Heart left ventricle (tissue), 16 donors: ENCODE measurements at places on chromosomes 7 and 10.

GRCh38 chr10:35635576-35635975, 6.5 kb downstream of the FZD8 start:
- peaks cover 35% of the 10 kb centered on the region for H3K4me1 ChIP-seq
- DNase-seq, result no peak
- no peak overlapping the region for H3K27ac ChIP-seq

GRCh38 chr10:1149793-1150637, 93.8 kb downstream of the WDR37 start:
- H3K27ac ChIP-seq, result no peak overlapping the region
- DNase-seq, result peak; percentile 58
- no peak overlapping the region for H3K4me3 ChIP-seq
- no peaks in the 10 kb centered on the region for H3K36me3 ChIP-seq
- no peaks in the 10 kb centered on the region for H3K4me1 ChIP-seq

GRCh38 chr7:137304624-137305235, 38.8 kb downstream of the PTN start:
- H3K27ac ChIP-seq, result no peak overlapping the region
- DNase-seq, result no peak
- no peaks in the 10 kb centered on the region for H3K36me3 ChIP-seq
- H3K4me3 ChIP-seq, result no peak overlapping the region
- H3K4me1 ChIP-seq, result no peaks in the 10 kb centered on the region
- no peaks in the 10 kb centered on the region for H3K27me3 ChIP-seq

DNA sequence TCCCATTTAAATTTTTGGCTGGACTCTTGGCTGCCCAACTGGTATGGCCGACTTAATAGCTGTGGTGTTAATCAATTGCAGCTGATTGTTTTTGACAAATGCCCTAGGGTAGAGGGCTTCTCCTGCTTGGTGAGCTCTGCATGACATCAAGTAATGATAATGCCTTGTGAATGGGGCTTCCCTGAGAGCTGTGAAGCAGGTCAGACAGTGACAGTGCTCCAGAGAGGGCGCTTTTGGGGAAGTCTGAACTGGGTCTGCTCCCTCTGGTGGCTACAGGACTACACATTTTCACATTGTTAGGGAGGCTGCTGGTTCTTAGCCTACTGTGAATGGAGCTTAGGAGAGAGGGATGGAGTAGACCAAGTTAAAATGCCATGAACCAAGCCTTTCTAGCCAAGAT, 98.8 kb downstream of the SDK1 start:
- H3K27ac ChIP-seq, result no peak overlapping the region
- DNase-seq, result no peak
- no peaks in the 10 kb centered on the region for H3K27me3 ChIP-seq
- no peaks in the 10 kb centered on the region for H3K4me1 ChIP-seq
- H3K4me3 ChIP-seq, result no peak overlapping the region

GRCh38 chr7:141342621-141343408, 208.4 kb upstream of the AGK start:
- H3K27me3 ChIP-seq, result no peaks in the 10 kb centered on the region
- no peaks in the 10 kb centered on the region for H3K4me1 ChIP-seq
- no peak overlapping the region for H3K27ac ChIP-seq
- DNase-seq, result no peak
- H3K4me3 ChIP-seq, result no peak overlapping the region

- no peaks in the 10 kb centered on the region for H3K27me3 ChIP-seq
- no peaks in the 10 kb centered on the region for H3K4me1 ChIP-seq
- H3K27ac ChIP-seq, result no peak overlapping the region
- H3K36me3 ChIP-seq, result no peaks in the 10 kb centered on the region
These were observed 265.2 kb upstream of the CSTF2T start for GRCh38 chr10:51964630-51965029.

GRCh38 chr7:38580485-38580884, 50.7 kb downstream of the AMPH start:
- no peaks in the 10 kb centered on the region for H3K4me1 ChIP-seq
- H3K4me3 ChIP-seq, result no peak overlapping the region
- no peaks in the 10 kb centered on the region for H3K27me3 ChIP-seq
- no peak for DNase-seq

GRCh38 chr7:151000897-151001495, 10.2 kb downstream of the NOS3 start:
- H3K27me3 ChIP-seq, result no peaks in the 10 kb centered on the region
- peaks cover 50% of the 10 kb centered on the region for H3K36me3 ChIP-seq
- DNase-seq, result peak; percentile 19
- peaks cover 8% of the 10 kb centered on the region for H3K4me1 ChIP-seq
- no peak overlapping the region for H3K27ac ChIP-seq
- no peak overlapping the region for H3K4me3 ChIP-seq

GRCh38 chr7:158094671-158095226, 492.9 kb downstream of the PTPRN2 start:
- no peak overlapping the region for H3K4me3 ChIP-seq
- DNase-seq, result no peak
- no peaks in the 10 kb centered on the region for H3K27me3 ChIP-seq

GRCh38 chr10:104895541-104895940, 254.5 kb downstream of the SORCS3 start:
- H3K27ac ChIP-seq, result no peak overlapping the region
- no peak for DNase-seq
- H3K27me3 ChIP-seq, result peaks cover 4% of the 10 kb centered on the region
- H3K36me3 ChIP-seq, result no peaks in the 10 kb centered on the region

DNA sequence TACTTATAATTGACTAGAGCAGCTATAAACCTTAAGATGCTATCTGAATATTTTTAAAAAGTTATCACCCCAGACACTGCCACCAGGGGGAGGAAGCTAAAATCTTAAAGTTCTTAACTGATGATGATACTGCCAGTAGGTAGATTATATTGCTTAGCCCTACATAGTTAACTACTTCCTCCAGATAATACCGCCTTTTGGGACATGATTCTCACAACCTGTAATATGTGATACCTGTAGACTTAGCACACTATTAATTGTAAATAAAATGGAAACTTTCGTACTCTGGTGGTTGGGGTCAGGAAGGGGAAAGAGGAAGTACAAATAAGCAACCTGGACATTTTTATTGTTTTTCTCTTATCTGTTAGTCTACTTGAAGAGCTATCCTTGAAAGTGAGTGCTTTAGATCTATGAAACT, 268.9 kb downstream of the ADK start:
- H3K27ac ChIP-seq, result no peak overlapping the region
- H3K36me3 ChIP-seq, result no peaks in the 10 kb centered on the region
- no peaks in the 10 kb centered on the region for H3K27me3 ChIP-seq
- DNase-seq, result no peak
- no peak overlapping the region for H3K4me3 ChIP-seq

- H3K36me3 ChIP-seq, result no peaks in the 10 kb centered on the region
- H3K4me1 ChIP-seq, result peaks cover 8% of the 10 kb centered on the region
- peaks cover 10% of the 10 kb centered on the region for H3K27me3 ChIP-seq
- peak overlapping the region; percentile 89 for H3K27ac ChIP-seq
These were observed 786 bp downstream of the CUEDC2 start for GRCh38 chr10:102431452-102432124.

DNA sequence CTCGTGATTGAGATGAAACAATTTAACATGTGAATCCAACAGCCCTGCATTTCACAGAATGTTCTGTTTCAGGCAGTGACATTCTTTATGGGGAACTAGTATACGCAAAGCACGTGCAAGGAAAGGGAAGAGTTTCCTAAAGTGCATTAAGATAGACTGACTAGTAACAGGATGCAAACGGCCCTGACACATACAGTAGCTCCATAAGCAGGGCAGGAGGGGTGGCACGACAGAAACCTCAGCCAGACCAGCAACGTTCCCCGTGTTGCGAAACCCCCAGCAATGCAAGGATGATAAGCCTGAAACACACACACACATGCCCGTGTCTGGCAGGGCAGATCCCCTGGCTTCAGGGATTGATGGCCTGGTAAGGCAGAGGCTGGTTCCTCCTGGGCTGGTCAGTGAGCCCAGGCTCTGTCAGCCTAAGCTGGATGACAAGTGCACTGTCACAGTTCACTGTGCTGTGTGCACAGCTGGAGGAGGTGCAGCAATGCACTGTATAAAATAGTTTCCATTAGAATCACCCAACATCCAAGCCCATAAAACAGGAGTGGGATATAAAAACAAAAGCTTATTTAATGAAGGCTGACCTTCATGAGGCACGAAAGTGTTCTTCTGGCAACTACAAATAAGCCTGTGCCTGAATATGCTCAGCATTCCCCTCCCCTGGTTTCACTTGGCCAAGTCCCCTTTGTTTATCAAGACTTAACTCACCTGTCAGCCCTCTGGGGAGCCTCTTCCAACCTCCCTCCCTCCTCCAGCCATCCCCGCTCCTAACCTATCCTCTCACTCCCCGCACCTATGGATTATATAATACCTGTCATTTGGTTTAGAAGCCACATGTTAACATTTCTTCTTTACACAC, 88.8 kb downstream of the GSAP start:
- H3K36me3 ChIP-seq, result no peaks in the 10 kb centered on the region
- peak overlapping the region; percentile 7 for H3K27ac ChIP-seq
- H3K4me1 ChIP-seq, result peaks cover 36% of the 10 kb centered on the region
- H3K4me3 ChIP-seq, result no peak overlapping the region
- peak; percentile 65 for DNase-seq

GRCh38 chr10:114777415-114777814, 44.2 kb upstream of the FHIP2A start:
- H3K27ac ChIP-seq, result no peak overlapping the region
- peaks cover 21% of the 10 kb centered on the region for H3K4me1 ChIP-seq
- no peak for DNase-seq
- no peaks in the 10 kb centered on the region for H3K36me3 ChIP-seq
- no peaks in the 10 kb centered on the region for H3K27me3 ChIP-seq

- no peak overlapping the region for H3K4me3 ChIP-seq
- H3K27ac ChIP-seq, result no peak overlapping the region
- no peaks in the 10 kb centered on the region for H3K36me3 ChIP-seq
- H3K27me3 ChIP-seq, result no peaks in the 10 kb centered on the region
- no peak for DNase-seq
These were observed 152.3 kb upstream of the SHH start for GRCh38 chr7:155964543-155964942.

- no peaks in the 10 kb centered on the region for H3K36me3 ChIP-seq
- peak overlapping the region; percentile 94 for H3K27ac ChIP-seq
- DNase-seq, result no peak
These were observed 739 bp upstream of the CCDC186 start for GRCh38 chr10:114174695-114175188.

- DNase-seq, result peak; percentile 95
- H3K4me3 ChIP-seq, result no peak overlapping the region
- H3K36me3 ChIP-seq, result peaks cover 11% of the 10 kb centered on the region
- H3K27me3 ChIP-seq, result no peaks in the 10 kb centered on the region
- peaks cover 68% of the 10 kb centered on the region for H3K4me1 ChIP-seq
These were observed 86.2 kb upstream of the ANLN start for GRCh38 chr7:36303202-36304098.

GRCh38 chr7:111025006-111025405, 65.9 kb upstream of the LRRN3 start:
- no peaks in the 10 kb centered on the region for H3K36me3 ChIP-seq
- H3K27ac ChIP-seq, result no peak overlapping the region
- no peak overlapping the region for H3K4me3 ChIP-seq
- no peaks in the 10 kb centered on the region for H3K27me3 ChIP-seq

DNA sequence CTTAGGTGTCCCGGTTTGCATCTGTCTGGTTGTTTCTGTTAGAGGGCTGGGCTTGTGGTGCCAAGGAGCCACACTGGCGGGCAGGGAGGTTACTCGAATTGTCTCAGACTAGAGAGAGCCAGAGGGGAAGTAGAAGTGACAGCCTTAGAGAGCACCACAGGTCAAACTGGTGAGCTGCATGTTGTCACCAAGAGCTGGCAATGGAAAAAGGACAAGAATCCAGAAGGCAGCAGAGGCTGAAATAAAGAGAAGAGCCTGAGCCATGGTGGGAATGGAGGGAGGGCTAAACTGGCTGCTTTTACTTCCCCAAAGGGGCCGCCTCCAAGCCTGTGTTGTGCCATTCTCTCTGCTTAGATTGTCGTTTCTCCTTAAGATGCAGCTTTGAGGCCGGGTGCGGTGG, 31.1 kb upstream of the RHBDD2 start:
- no peak overlapping the region for H3K4me3 ChIP-seq
- no peaks in the 10 kb centered on the region for H3K27me3 ChIP-seq
- no peak overlapping the region for H3K27ac ChIP-seq
- H3K36me3 ChIP-seq, result no peaks in the 10 kb centered on the region
- H3K4me1 ChIP-seq, result peaks cover 7% of the 10 kb centered on the region

- peaks cover 16% of the 10 kb centered on the region for H3K4me1 ChIP-seq
- no peak for DNase-seq
- H3K27me3 ChIP-seq, result no peaks in the 10 kb centered on the region
- no peak overlapping the region for H3K27ac ChIP-seq
- no peak overlapping the region for H3K4me3 ChIP-seq
These were observed 136.5 kb upstream of the UNC5B start for GRCh38 chr10:71075759-71076472.

DNA sequence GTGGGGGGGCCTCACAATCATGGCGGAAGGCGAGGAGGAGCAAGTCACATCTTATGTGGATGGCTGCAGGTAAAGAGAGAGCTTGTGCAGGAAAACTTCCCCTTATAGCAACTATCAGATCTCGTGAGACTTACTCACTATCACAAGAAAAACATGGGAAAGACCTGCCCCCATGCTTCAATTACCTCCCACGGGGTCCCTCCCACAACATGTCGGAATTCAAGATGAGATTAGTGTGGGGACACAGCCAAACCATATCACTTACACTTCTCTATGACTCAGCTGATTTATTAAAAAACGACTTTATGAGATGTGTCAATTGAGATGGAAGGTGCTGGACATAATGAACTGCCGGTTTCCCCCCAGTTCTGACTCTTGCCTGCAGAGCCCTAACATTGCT, 23.8 kb upstream of the CHN2 start:
- H3K27ac ChIP-seq, result no peak overlapping the region
- no peak for DNase-seq

DNA sequence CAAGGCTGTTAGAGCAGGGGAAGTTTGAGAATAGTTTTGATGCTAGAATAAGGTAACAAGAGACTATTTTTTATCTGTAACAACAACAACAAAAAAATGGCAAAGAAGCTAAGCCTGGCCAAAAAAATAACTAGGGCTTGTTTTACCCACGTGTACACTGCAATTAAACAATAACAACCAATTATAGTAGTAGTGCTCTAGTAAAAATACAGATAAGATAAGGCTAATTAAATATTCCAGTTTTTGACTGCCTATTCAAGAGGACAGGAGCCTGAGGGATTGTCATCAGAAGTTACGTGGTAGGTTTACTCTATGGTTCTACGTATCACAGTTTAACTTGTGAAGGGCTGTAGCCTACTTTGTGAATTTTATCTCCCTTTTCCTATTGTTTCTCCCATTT, 29.2 kb downstream of the PCGF5 start:
- H3K27me3 ChIP-seq, result no peaks in the 10 kb centered on the region
- no peak for DNase-seq
- no peak overlapping the region for H3K27ac ChIP-seq
- H3K36me3 ChIP-seq, result peaks cover 7% of the 10 kb centered on the region
- H3K4me3 ChIP-seq, result no peak overlapping the region
- H3K4me1 ChIP-seq, result peaks cover 29% of the 10 kb centered on the region

GRCh38 chr10:108425283-108425964, 1260.9 kb upstream of the SORCS1 start:
- no peaks in the 10 kb centered on the region for H3K36me3 ChIP-seq
- no peaks in the 10 kb centered on the region for H3K27me3 ChIP-seq
- DNase-seq, result no peak
- no peak overlapping the region for H3K4me3 ChIP-seq
- no peak overlapping the region for H3K27ac ChIP-seq

DNA sequence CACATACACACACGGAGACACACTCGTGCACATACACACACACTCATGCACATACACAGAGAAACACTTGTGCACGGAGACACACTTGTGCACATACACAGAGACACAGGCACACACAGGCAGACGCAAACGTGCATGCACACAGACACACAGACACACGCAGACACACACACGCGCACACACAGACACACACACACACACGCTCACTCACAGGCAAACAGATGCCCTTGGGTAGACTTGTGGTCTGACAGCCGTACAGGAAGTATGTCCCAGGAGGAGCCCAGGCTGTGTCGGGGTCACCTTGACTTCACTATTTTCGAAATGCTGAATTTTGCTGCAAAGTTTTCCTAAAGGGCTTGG, 538.0 kb downstream of the DNAJB6 start:
- no peak overlapping the region for H3K27ac ChIP-seq
- H3K4me3 ChIP-seq, result no peak overlapping the region
- peaks cover 7% of the 10 kb centered on the region for H3K4me1 ChIP-seq
- H3K36me3 ChIP-seq, result no peaks in the 10 kb centered on the region
